Osteocyte (in vitro differentiated cells): ENCODE measurements at places on chromosomes 5 and 9. TPM values are rescaled to one million over a fixed set of nuclear protein-coding genes. Genes with fewer than 3 reads are reported as not detected.
A peak's percentile ranks its signal among the peaks of the same experiment; 100 is the strongest.

- DNase-seq = no peak
- H3K4me1 ChIP-seq = no peaks in the 10 kb centered on the region
- no peaks in the 10 kb centered on the region for H3K27me3 ChIP-seq
- H3K4me3 ChIP-seq = no peak overlapping the region
- H3K36me3 ChIP-seq = no peaks in the 10 kb centered on the region
Measured at GRCh38 chr5:179927824-179928223, 20.1 kb upstream of the TBC1D9B start.

DNA sequence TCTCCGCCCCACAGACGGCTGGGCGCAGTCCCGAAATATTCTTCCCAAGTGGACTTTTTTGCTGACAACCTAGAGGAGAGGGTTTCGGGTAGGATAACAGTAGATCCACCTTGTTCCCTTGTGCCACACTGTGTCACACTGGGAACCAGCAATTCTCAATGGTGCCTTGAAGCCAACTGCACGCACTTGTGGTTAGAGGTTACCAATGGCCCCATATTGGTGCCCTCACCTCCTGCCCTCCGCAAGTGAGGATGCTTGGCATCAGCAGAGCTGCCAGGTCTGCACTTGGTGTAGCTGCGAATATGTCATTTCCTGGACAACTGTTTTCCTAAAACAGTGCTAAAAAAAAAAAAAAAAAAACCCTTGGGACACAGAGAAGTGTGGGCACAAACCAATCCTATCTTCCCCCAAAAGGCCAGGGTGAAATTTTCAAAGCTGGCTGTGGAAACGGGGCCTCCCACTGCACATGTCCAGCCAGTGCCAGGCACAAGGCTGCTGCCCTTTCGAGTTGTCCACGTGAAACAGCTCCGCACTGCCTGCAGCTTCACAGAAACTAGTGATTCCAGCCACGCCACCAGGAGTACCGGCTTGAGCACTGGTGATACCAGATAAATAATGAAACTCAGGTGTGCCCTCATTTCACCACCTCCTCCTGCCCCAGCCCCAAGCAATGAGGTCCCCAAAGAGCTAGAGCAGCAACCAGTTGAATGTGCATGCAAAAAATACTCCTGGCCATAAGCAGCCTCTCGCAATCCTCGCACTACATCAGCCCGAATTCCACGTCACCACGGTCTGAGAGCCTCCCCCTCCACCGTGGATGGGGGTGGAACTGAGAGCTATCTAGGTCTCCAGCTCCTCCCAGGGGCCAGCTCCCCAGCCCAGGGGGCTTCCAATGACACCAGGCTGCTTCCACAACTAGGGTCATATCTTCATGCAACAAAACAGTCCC is 51.2 kb downstream of the USP20 start:
- H3K36me3 ChIP-seq = peaks cover 12% of the 10 kb centered on the region
- no peak overlapping the region for H3K4me3 ChIP-seq
- DNase-seq = no peak
- H3K4me1 ChIP-seq = peaks cover 41% of the 10 kb centered on the region

MYMK gene
- total RNA-seq = not detected in 2 replicates

- H3K4me1 ChIP-seq = peaks cover 36% of the 10 kb centered on the region
- DNase-seq = no peak
- H3K27me3 ChIP-seq = no peaks in the 10 kb centered on the region
- H3K27ac ChIP-seq = peak overlapping the region; percentile 38
Measured at GRCh38 chr5:61052882-61053281, 107.9 kb downstream of the NDUFAF2 start.

- H3K27ac ChIP-seq = no peak overlapping the region
- peaks cover 21% of the 10 kb centered on the region for H3K4me1 ChIP-seq
- no peak for DNase-seq
- H3K36me3 ChIP-seq = peaks cover 18% of the 10 kb centered on the region
- H3K4me3 ChIP-seq = no peak overlapping the region
Measured at GRCh38 chr5:132273631-132274030, 16.1 kb downstream of the PDLIM4 start.

DNA sequence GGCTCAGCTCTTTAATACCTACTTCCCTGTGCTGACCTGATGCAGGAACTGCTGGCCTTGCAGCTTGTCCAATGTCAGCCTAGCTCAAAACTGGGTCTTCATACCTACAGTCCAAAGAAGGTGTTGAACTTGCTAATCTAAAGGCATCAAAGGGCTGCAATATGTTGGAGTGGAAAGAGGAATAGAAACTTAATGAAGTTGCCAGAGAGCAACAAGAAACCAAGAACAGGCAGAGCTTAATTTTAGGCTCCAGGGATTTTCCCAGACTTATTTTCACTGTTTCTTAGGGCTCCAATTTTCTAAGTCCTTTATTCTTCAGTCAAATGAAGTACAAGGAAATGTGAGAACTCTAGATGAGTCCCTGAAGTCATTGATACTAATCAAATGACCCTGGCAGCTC is 17.6 kb upstream of the ERCC6L2 start:
- H3K27ac ChIP-seq = no peak overlapping the region
- no peak for DNase-seq
- no peak overlapping the region for H3K4me3 ChIP-seq
- H3K27me3 ChIP-seq = no peaks in the 10 kb centered on the region

DNA sequence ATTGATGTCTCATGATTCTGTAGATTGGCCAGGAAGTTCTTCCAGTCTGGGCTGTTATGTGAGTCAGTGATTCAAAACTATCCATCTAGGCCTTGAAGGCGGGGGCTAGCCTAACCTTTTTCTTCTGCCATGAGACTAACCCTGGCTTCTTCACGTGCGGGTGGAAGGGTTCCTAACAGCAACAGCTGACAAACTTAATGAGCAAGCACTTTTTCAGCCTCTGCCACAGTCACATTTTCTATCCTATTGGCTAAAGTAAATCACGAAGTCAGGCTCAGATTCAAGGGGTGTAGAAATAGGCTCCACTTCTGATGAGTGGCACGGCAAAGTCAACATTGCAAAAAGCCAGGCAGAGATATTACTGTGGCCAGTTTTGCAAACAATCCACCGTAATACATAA is 68.4 kb downstream of the STK32A start:
- DNase-seq = no peak
- H3K4me3 ChIP-seq = no peak overlapping the region
- no peaks in the 10 kb centered on the region for H3K36me3 ChIP-seq
- H3K27me3 ChIP-seq = peaks cover 31% of the 10 kb centered on the region
- no peaks in the 10 kb centered on the region for H3K4me1 ChIP-seq
- H3K27ac ChIP-seq = no peak overlapping the region

DNA sequence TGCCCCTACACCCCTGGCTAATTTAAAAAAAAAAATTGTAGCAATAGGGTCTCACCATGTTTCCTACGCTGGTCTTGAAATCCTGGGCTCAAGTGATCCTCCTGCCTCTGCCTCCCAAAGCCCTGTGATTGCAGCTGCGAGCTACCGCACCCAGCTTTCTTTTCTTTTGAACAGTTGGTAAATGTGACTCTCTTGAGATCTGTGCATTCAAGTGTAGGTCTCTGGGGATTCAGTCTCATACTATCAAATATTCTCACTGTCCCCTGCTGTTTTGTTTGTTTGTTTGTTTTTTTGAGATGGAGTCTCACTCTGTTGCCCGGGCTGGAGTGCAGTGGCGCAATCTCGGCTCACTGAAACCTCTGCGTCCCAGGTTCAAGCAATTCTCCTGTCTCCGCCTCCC is 42.3 kb upstream of the CXXC5 start:
- no peaks in the 10 kb centered on the region for H3K27me3 ChIP-seq
- H3K27ac ChIP-seq = peak overlapping the region; percentile 27
- peaks cover 21% of the 10 kb centered on the region for H3K36me3 ChIP-seq
- no peak overlapping the region for H3K4me3 ChIP-seq
- peaks cover 6% of the 10 kb centered on the region for H3K4me1 ChIP-seq

DNA sequence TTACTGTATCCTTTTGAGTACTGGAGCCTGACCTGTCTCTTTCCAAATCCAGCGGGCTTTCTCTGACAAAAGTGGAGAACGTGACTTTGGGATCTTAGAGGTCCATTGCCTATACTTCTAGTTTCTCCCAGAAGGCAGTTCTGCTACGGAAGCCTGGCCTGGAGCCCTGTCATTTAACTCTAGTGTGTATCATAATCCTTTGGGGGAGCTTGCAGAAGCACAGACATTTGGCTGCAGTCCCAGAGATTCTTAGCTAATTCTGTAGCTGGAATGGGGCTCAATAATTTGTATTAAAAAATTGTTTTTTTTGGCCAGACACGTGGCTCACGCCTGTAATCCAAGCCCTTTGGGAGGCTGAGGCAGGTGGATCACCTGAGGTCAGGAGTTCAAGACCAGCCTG is 3.0 kb downstream of the HARS2 start:
- no peak for DNase-seq
- no peak overlapping the region for H3K4me3 ChIP-seq
- H3K27ac ChIP-seq = no peak overlapping the region
- no peaks in the 10 kb centered on the region for H3K27me3 ChIP-seq
- H3K4me1 ChIP-seq = peaks cover 28% of the 10 kb centered on the region
- H3K36me3 ChIP-seq = peaks cover 32% of the 10 kb centered on the region

DNA sequence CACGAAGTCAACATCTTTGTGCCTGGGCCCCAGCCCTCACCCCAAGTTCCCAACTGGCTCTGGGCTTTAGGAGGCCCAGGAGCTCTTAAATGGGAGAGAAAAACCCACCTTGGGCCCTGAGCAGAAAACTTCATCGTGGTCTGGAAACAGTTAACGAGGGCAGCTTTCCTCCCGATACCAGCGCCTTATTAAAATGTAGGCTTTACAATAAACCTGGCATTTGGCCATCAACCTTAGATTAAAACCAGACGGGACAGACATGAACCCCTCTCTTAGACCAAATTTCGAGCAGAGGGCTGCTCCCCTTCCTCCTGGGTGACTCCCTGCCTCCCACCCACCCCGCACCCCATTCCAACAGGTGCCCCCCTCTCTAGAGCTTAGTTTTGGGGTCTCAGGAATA is 39.4 kb downstream of the PRRX2 start:
- peaks cover 28% of the 10 kb centered on the region for H3K4me1 ChIP-seq
- H3K4me3 ChIP-seq = no peak overlapping the region
- H3K27me3 ChIP-seq = no peaks in the 10 kb centered on the region
- no peaks in the 10 kb centered on the region for H3K36me3 ChIP-seq

DNA sequence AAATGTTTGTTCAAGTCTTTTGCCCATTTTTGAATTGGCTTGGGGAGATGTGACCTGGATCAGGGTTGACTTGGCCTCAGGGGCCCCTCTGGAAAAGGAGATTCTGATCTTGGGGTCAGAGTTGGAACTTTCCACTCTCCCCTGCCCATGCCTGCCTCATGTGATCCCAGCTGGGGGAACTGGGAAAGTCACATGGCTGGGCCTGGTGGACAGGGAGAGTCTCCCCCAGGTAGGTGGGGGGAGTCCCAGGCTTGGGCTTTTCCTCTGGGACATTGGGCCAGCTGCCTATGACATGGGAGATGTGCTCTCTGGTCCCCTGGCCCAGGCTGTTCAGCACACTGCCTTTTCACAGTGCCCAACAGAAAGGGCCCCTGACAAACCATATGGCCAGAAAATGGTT is 60.7 kb downstream of the NDST1 start:
- H3K27me3 ChIP-seq = no peaks in the 10 kb centered on the region

PCDHA5 gene
- 1.0 and 1.1 TPM in 2 replicates for total RNA-seq

SEC16A gene
- total RNA-seq = 85.0 and 88.5 TPM in 2 replicates

DNA sequence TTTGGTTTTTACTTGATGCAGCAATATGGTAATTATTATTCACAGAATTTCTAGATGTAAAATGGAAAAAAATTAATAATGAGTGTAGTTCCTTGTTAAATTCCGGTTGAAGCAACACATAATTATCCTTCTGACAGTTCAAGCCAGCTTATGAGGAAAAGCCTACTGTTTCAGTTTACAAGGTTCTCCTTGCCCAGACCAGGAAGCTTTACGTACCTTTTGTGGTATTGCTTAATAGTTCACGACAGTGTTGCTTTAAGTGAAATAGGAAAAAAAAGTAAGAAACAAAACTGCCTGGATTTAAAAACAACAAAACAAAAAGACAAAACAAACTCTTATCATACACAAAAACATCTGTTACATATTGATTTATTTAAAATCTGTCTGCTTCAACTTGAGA is 547.3 kb upstream of the C9orf72 start:
- H3K27me3 ChIP-seq = no peaks in the 10 kb centered on the region
- H3K27ac ChIP-seq = no peak overlapping the region
- DNase-seq = no peak
- H3K4me1 ChIP-seq = no peaks in the 10 kb centered on the region
- H3K4me3 ChIP-seq = no peak overlapping the region

- no peaks in the 10 kb centered on the region for H3K36me3 ChIP-seq
- H3K27ac ChIP-seq = no peak overlapping the region
- H3K4me1 ChIP-seq = peaks cover 2% of the 10 kb centered on the region
Measured at GRCh38 chr5:179267071-179267670, 78.1 kb downstream of the ADAMTS2 start.
